ENCODE measurements at places on chromosomes 6 and 20. TPM values are rescaled to one million over a fixed set of nuclear protein-coding genes. Genes with fewer than 3 reads are reported as not detected.

DNA sequence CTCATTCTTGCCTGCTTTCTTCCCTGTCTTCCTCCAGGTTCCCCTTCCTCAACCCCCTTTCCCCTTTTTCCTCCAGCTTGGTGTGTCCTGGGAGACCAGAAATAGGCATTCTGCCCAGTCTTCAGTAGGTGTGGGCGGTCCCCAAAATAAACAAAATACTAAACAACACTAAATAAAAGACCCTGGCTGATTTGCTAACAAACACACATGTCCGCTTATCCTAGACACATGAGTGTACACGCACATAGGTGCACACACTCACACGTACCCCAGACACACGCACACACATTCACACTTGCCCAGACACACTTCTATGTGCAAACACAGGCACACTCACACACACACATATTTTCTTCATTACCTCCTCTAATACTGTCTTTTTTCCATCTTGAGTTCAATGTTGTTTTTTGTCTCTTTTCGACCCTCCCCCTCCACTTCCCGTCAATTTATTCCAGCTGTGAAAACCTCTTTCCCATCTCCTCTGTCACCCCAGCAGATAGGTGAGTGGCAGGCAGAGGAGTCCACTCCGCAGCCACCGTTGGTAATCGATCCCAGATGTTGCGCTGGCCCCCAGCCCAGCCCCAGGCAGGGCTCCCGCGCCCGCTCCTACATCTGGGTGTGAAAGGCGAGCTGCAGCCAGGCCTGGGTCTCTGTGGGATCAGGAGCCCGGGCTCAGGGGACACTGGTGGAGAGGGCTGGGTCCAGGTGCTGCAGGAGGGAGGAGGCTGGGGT is 56.9 kb upstream of the FOXP4 start:
- DNase-seq: no peak

- DNase-seq: no peak
Measured at GRCh38 chr20:32487381-32487780, 97.8 kb downstream of the NOL4L start.

- DNase-seq: no peak
Measured at GRCh38 chr6:30572148-30572547, 906 bp downstream of the ABCF1 start.

DNA sequence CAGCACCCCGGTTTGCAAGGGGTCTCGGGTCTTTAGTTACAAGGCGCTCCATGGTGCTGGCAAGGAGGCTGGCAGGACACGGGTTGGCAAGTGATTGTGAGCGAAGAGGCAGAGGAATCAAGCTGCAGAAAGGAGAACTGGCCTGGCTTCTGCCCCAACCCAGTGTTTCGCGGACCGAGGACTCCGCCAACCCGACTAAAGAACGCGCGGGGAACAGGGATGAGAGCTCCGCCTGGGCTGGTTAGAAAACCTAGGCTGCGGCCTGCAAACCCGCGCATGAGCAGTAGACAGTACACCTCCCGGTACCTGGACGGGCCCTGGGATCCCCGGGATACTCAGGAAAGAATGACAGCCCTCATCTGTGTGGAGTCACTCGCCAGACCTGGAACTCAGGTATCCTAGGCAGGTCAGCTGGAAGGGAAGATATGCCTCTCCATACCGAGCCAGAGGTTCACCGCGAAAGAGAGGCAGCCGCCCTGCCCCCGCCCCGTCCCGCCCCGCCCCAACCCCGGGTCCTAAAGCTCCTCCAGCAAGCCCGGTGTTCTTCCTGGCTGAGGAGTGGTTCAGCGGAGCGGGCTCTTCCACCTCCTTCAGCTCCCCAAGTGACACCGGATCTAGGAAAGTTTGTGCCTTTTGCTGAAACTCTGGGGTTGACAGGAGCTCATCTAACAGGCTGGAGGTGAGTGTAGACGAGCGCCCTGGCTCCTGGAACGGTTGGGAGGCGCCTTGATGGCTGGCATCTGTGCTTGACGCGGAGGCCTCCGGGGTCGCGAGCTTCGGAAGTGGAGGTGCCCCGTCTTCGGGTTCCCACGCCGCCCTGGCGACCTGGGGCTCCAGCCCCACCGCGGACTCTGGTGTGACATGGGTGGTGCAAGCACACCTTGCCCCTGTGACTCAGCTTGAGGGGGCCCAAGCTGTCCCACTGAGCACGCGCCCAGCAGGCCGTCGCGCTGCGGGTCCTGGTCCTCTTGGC is 1847.3 kb upstream of the DEFB115 start:
- no peak for DNase-seq

LIN28B gene
- polyA plus RNA-seq: not detected

All from endothelial cell of umbilical vein (primary cell).